ENCODE measurements at places on chromosomes 12 and 14. TPM values are rescaled to one million over a fixed set of nuclear protein-coding genes. Genes with fewer than 3 reads are reported as not detected.

LRRIQ1 gene
- not detected for total RNA-seq

EPYC gene
- total RNA-seq = not detected

FOXN3 gene
- total RNA-seq = 86.9 TPM

DNA sequence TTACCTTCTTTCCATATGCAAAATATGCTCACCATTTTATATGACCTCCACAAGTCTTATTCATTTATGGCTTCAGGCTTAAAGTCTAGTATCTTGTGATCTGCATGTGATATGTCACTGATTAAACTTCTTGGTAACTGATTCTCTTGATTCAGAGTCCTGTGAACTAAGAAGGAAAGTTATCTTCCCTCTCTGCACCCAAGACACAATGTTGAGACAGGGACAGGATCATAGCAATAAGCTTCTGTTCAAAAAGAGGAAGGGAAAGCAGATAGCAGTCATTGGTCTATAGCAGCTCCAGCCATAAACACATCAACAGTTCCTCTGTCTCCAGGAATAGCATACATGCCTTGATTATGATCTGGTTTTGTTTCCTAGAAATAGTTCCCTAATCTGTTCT lies 103.1 kb downstream of the UNC79 start:
- H3K4me1 ChIP-seq = no peaks in the 10 kb centered on the region
- no peak for DNase-seq
- H3K4me3 ChIP-seq = no peak overlapping the region
- H3K27ac ChIP-seq = no peak overlapping the region

DNA sequence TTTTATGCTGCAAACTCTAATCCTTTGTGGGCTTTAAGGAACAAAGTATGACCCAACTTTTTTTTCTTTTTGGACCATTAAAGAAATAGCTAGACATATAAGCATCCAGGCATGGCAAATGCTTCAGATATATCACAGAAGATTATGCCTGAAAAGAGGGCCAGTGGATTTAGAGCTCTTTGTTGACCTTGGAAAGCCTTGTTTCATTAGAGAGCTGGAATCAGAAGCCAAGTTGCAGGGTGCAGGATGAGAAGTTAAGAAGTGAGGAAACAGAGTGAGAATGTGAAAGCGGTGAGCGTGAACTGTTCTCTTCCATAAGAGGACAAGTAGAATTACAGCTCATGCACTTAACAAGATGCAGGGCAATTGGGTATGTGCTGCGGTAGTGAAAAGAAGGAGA lies 373.7 kb downstream of the SYT1 start:
- H3K27me3 ChIP-seq = no peaks in the 10 kb centered on the region
- no peak overlapping the region for H3K4me3 ChIP-seq
- no peak for DNase-seq
- H3K27ac ChIP-seq = no peak overlapping the region
- no peaks in the 10 kb centered on the region for H3K4me1 ChIP-seq

DNA sequence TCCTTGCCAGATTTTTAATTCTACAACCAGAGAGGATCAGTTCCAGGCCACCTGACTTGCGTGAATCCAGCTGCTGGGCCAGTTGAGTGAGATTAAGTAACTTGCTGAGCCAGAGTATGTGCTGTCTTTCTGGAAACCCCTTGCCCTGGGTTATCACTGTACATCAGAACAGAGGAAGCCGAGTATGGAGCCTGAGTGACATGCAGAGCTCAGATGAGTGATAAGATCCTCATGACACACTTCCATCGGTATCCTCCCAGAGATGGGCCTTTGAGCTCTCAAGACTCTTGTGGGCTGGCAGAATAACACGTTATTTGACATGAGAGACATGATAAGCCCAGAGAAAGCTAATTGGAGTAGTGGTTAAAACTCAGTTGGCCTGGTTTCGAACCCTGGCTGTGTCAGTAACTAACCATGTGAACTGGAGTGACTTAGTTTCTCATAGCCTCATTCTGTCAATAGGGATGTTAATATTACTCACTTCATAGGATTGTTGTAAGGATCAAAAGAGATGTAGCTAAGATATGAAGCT lies 388.1 kb downstream of the ZFP36L1 start:
- H3K27ac ChIP-seq = peak overlapping the region; percentile 20
- no peaks in the 10 kb centered on the region for H3K36me3 ChIP-seq
- no peaks in the 10 kb centered on the region for H3K27me3 ChIP-seq
- peaks cover 34% of the 10 kb centered on the region for H3K4me1 ChIP-seq
- no peak for DNase-seq

GRCh38 chr12:75579552-75579951 lies 68.1 kb upstream of the KRR1 start:
- H3K27ac ChIP-seq = no peak overlapping the region
- H3K27me3 ChIP-seq = peaks cover 4% of the 10 kb centered on the region
- no peak overlapping the region for H3K4me3 ChIP-seq
- no peaks in the 10 kb centered on the region for H3K4me1 ChIP-seq
- no peaks in the 10 kb centered on the region for H3K36me3 ChIP-seq

DNA sequence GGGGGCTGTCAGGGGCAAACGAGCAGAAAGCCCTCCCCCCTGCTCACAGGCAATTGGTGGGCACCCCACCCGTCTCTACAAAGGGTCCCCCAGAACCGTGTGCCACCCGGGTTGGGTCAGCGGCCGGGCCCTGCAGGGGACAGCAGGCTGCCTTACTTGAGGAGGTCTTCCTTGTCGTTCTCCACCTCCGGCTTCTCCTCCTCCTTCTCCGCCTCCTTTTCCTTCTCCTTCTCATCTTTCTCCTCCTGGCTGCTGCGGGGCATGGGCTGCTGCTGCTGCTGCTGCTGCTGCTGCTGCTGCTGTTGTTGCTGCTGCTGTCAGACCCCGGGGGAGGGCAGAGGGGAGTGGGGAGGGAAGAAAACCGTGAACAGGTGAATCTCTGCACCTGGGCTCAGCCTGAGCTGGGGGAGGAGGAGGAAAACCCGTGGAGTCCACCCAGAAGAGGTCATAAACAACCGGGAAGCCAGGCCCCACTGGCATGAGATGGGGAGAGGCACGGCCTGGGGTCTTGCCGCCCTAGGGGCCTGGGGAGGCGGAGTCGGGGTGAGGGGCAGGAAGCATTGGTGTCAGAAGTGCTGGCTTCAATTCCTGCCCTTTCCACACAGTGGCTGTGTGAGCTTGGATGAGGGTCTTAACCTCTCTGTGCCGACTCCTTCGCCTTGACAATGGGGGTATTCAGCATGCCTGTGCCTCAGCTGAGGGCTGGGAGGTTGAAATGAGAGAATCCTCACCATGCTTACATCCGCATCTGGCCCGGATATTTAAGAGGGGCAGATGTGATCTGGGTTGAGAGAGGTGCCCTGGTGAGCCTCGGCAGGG lies 107.6 kb downstream of the RFLNA start:
- no peaks in the 10 kb centered on the region for H3K27me3 ChIP-seq
- no peaks in the 10 kb centered on the region for H3K4me1 ChIP-seq
- H3K4me3 ChIP-seq = no peak overlapping the region
- DNase-seq = no peak
